Breast epithelium (tissue), 4 donors: ENCODE measurements at places on chromosomes 5 and 9. TPM values are rescaled to one million over a fixed set of nuclear protein-coding genes. Genes with fewer than 3 reads are reported as not detected.
A peak's percentile ranks its signal among the peaks of the same experiment; 100 is the strongest.

GRCh38 chr5:104987074-104987473 is 1424.5 kb upstream of the NUDT12 start:
- no peak for DNase-seq

Gene LCN1
- not detected for total RNA-seq

Gene POLK
- total RNA-seq, result 44.9 TPM

DNA sequence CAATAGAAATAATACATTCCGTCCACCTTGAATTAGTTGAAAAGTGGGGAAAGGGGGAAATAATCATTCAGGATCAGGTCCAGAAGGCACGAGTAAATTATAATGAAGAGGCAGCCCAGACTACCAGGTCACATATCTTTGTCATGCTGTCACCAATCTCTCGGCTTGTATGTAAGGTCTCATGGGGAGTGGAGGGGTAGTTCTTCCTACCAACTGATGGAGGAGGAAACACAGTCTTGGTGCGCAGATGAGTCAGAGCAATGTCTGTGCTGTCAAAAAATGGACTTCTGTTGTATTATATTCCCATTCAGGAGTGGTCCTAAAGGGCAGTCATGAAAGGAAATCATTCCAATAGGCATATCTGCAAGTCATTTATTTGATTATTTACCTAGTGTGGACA is 164.2 kb upstream of the PTGER4 start:
- no peak for DNase-seq

DNA sequence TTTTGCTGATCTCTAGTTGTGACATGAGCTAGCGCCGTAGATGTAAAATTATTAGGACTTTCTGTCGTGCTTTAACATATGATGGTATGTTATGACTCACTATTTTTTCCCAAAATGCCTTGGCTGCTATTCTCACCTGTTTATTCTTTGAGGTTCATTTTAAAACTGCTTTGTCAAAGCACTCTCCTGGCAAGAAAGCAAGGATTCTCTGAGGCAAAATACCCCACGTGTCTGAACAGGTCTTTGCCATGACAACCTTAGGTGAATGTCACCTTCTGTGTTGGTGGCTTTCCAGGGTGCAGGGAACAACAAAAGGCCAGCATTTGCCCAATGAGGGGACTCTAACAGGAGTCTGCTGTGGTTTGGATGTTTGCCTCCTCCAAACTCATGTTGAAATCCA is 30.6 kb upstream of the COL5A1 start:
- peak; percentile 49 for DNase-seq
